ENCODE measurements at places on chromosomes 3 and 15.

GRCh38 chr3:189233225-189233858, 61.6 kb downstream of the TPRG1 start:
- DNase-seq: no peak

DNA sequence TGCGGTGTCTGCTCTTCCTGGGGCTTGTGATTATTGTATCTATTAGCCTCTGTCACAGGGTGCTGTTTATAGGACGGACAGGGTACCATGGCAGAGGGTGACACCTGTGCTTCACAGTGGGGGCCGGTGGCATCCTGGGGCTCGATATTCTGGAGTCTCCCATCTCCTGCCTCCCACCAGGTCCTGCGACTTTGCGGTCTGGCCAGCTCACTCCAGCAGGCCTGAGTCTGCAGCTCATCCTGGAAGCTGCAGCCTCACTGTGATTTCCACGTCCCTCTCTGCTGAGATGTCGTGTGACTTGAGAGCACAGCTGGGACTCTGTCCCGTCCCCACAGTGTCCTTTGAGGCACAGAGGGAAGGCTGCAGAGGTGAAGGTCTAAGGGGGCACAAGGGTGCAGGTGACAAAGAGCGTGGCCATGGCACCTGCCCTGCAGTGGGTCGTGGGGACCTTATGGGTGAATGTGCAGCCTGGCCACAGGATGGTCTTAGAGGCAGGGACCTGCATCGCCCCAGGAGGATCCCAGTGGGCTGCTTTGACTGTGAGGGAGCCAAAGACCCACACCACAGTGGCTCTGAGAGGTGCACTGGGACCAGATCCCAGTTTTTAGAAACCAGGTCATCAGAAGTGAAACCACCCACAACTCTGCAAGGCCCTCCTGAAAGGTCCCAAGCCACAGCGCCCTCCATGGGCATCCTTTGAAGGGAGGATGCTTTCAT, 172.8 kb downstream of the KLF13 start:
- DNase-seq: no peak

GRCh38 chr3:177150970-177151627, 46.2 kb downstream of the TBL1XR1 start:
- no peak for DNase-seq

DNA sequence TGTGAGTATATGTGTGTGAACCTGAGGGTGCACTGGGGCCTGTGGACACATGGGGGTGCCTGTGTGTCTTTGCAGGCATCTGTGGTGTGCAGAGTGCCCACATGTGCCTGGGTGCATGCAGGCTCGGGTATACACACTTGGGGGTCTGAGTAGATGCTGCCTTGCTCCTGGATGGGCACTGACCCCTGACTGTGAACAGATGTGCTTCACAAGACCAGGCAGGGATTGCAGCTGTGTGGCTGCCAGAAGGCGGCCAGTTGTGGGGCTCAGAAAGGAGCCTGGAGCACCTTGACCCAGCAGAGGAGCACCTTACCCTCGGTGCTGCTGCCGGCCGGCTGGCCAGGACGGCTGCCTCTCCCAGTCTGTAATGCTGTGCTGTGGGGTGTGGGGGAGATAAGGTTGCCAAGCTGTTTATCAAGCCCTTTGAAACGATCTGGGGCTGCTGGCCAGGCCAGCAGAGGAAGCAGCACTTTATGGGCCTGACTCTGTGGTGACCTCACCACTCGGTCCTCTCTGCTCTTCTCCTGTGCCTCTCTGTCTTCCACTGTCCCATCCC, 55.5 kb upstream of the MRPS22 start:
- no peak for DNase-seq

- peak; percentile 1 for DNase-seq
Measured at GRCh38 chr3:17322106-17322793, 420.2 kb downstream of the TBC1D5 start.

DNA sequence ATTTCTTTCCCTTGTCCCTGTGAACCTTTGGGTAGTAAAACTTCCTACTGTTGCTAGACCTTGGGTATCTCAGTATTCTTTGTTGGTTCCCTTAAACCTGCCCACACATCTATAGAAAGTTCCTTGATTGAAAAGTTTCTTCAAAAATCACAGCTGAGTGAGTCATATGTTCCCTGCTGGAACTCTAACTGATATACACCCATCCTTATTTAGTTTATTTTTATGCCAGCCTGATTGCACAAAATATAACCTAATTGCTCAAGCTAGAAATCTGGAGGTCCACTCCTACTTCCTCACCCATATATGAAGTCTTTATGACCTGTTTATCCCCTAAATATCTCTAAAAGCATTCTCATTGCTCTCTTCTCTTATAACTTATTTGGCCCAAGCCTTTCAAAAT, 13.7 kb upstream of the GJD2 start:
- DNase-seq: no peak

- DNase-seq: no peak
Measured at GRCh38 chr3:138336454-138336999, 6.9 kb upstream of the NME9 start.

DNA sequence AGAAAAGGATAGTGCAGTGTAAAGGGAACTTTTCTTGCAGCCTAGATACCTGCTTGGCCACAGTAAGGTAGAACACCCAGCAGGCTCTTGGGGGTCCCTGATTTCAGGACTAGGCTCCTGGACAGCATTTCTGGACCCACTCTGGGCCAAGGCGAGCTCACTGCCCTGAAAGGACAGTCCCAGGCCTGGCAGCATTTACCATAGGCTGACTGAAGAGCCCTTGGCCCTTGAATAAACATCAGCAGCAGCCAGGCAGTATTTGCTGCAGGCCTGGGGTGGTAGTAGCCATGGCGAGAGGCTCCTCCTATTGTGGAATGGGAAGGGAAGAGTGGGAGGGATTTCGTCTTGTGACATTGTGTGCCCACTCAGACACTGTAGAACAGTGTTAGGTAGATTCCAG, 529.2 kb downstream of the TUSC7 start:
- no peak for DNase-seq

DNA sequence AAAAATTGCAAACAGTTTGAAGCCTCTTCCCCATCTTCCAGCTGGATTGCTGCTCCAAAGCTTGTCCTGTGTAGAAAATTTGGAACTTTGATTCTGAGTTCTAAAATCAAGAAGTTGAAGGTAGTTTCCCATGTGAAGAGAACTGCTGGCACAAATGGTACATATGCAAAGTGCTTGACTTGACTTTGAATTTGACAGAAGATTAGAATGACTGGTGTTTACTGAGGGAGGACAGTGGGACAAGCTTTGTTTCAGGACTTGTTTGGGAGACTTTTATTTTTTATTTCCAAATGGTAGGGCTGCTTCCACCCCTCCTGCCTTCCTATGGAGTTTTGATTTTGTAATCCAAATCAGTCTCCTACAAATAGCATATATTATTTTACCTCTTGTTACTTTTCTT, 7.4 kb downstream of the ZFAND6 start:
- no peak for DNase-seq

GRCh38 chr3:150543531-150543930, 2.8 kb downstream of the SERP1 start:
- no peak for DNase-seq

GRCh38 chr15:40322531-40323238, 807 bp upstream of the INAFM2 start:
- no peak for DNase-seq

GRCh38 chr15:66651913-66652642, 50.0 kb upstream of the SMAD6 start:
- DNase-seq: no peak

- DNase-seq: no peak
Measured at GRCh38 chr3:184907681-184908649, 96.0 kb downstream of the VPS8 start.

DNA sequence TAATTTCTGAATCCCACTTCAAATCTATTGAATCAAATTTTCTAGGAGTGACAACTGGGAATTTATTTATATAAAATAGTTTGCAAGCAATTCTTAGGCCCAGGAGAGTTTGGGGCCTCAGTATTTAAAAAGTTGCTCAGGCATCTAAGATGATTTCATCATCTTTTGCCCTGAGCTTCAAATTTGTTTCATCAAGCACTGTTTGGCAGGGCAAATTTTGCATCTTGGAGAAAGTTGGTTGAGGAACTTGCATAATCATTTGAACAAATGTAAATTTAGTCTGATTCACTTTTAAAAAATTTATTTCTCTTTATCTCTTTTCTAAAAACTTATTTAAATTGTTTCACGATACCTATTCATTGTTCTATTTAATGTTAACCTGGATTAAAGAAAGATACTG, 702.8 kb downstream of the SI start:
- no peak for DNase-seq

- no peak for DNase-seq
Measured at GRCh38 chr3:69197922-69198530, 75.6 kb upstream of the LMOD3 start.

DNA sequence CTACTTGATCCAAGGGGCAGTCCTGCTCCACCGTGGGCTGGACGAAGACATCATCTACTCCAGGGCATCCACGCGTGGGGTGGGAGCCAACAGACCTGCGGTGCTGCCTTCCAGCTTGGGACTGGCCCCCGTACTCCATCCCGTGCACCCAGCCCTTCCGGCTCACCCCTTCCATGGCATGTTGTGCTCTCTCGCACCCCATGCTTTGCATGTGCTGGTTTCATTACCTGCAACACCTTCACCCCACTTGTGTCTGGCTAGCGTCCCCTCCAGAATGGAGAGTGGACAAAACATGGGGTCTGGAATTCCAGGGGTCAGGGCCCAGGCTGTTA, 30.2 kb downstream of the SEMA7A start:
- DNase-seq: no peak

DNA sequence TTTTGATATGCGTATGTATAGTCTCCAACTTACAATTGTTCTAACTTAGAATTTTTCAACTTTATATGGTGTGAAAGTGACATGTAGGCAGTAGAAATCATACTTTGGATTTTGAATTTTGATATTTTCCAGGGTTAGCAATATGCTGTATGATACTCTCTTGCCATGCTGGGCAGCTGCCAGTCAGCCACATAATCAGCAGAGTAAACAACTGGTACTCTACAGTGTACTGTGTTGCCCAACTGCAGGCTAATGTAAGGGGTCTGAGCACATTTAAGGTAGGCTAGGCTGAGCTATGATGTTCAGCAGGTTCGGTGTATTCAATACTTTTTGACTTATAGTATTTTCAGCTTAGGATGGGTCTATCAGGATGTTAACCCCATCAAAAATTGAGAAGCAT, 52.0 kb upstream of the RYK start:
- DNase-seq: no peak

DNA sequence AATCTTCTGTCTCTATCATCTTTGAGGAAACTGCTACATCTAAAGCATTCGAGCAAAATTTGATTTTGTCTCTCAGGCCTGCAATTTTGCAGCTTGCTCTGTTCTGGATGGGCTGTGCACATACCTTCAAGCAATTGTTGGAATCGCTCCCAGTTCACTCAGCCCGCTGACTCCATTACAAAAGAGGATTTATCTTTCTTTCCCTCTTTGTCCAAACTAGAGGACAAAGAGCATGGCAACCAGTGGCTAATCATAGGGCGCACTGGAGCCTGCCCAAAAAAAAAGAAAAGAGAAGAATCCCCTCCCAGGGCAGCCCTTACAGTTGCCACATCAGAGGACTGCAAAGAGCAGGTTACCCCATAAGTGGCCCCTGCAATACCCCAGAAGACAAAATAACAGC, 49.0 kb upstream of the DUT start:
- no peak for DNase-seq

GRCh38 chr3:186512570-186513302, 31.4 kb downstream of the CRYGS start:
- DNase-seq: no peak

DNA sequence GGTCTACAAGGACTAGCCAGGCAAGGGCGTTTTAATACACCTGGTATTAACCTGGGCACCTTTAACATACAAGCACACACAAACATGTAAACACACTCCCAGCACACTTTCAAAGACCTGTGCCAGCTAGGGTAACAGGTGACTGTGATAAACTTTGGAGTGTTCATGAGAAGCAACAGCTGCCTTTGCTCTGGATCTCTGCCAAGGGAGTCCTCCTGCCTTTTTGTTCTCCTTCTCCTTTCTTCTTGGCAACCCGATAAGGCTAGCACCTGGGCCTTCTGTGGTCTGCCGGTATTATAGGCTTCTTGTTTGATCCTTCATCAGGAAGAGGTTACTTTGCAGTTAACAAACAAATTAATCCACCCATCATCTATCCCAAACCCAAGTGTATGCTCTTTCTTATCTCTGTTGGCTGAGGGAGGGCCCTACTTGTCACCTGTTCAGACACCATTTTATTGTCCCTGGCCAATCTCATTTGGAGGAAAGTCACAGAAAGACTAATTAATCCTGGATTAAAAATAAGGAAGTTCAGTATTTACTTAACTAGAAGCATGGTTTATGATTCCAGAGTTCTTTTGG, at the start of gene RETNLB:
Gene RETNLB (minus strand): TSS at position 7 of the 579 bp plus-strand sequence. CDS start 225 bp downstream, outside the sequence.
- no peak for DNase-seq

DNA sequence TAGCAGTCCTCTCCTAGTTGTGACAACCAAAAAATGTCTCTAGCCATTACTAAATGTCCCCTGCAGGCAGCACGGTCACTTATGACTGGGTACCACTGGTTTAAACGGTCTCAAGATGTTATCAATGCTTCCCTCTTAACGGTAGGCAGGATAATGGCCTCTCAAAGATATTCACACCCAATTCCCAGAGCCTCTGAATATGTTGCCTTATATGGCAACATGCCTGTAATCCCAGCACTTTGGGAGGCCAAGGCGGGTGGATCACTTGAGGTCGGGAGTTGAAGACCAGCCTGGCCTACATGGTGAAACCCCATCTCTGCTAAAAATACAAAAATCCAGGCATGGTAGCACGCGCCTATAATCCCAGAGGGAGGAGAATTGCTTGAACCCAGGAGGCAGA, 9.4 kb downstream of the MME start:
- DNase-seq: no peak

- no peak for DNase-seq
Measured at GRCh38 chr3:179729086-179729485, 76.2 kb downstream of the USP13 start.

DNA sequence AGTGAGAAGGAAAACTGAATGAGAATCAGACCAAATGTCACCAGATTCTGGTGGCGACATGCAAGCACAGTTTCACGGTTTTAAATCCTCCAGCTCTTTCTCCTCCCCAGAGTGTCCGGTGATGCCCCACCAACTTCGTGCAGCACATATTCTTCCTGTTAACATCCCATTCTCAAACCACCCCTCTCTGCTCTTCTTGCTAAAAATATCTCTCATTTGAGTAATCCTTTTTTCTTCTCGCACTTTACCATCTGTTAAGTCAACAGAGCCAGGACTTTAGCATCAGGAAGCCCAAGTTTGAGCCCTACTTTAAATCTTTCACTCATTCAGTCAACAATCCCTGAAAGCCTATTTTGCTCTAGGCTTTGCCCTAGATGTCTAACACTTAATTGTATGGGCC, 68.2 kb upstream of the VGLL4 start:
- no peak for DNase-seq

- DNase-seq: no peak
Measured at GRCh38 chr3:60344340-60344739, 906.9 kb downstream of the FHIT start.

- DNase-seq: no peak
Measured at GRCh38 chr3:133568294-133569014, 5.0 kb upstream of the CDV3 start.

GRCh38 chr3:87924485-87924884, 134.3 kb downstream of the CGGBP1 start:
- no peak for DNase-seq

GRCh38 chr15:58980351-58980939, 7.0 kb upstream of the RNF111 start:
- DNase-seq: no peak

GRCh38 chr3:25830373-25831280, 40.7 kb downstream of the OXSM start:
- DNase-seq: no peak

Data from GM12891 (cell line).